ENCODE measurements at places on chromosomes 7 and 10. TPM values are rescaled to one million over a fixed set of nuclear protein-coding genes. Genes with fewer than 3 reads are reported as not detected.

The GRM3 gene
- not detected for total RNA-seq

The LEP gene
- total RNA-seq: not detected

The EPO gene
- total RNA-seq: not detected

The VAX1 gene
- total RNA-seq: not detected

The BTAF1 gene
- total RNA-seq: 76.9 TPM

The GIMAP8 gene
- total RNA-seq: 62.5 TPM

The CYP3A7 gene
- total RNA-seq: not detected

The GBX1 gene
- total RNA-seq: not detected

The FOXI2 gene
- not detected for total RNA-seq

The HOXA10 gene
- not detected for total RNA-seq

The CD36 gene
- 3.6 TPM for total RNA-seq

The HIBADH gene
- total RNA-seq: 13.7 TPM

The GHRHR gene
- total RNA-seq: not detected

The FFAR4 gene
- not detected for total RNA-seq

The ASB10 gene
- total RNA-seq: not detected

The PDK4 gene
- 0.44 TPM for total RNA-seq

The SAP25 gene
- total RNA-seq: 119 TPM

The TAS2R41 gene
- 0.61 TPM for total RNA-seq

The WDR86 gene
- total RNA-seq: 8.0 TPM

The SLC18A3 gene
- total RNA-seq: not detected

The PTPRN2 gene
- total RNA-seq: 1.8 TPM

The NET1 gene
- 16.4 TPM for total RNA-seq

The MMP21 gene
- 0.79 TPM for total RNA-seq

The SEM1 gene
- total RNA-seq: 41.0 TPM

The BTBD16 gene
- not detected for total RNA-seq

The WDFY4 gene
- total RNA-seq: 0.81 TPM

The TFEC gene
- total RNA-seq: 1.2 TPM

The PON1 gene
- total RNA-seq: not detected

The TMEM196 gene
- total RNA-seq: not detected

The HABP2 gene
- not detected for total RNA-seq

The PAPOLB gene
- total RNA-seq: not detected

The TRIL gene
- total RNA-seq: not detected

The CHRM2 gene
- not detected for total RNA-seq

The ADAMTS14 gene
- not detected for total RNA-seq

The SLC39A12 gene
- total RNA-seq: not detected

The THSD7A gene
- not detected for total RNA-seq

The NODAL gene
- not detected for total RNA-seq

The POLR1F gene
- total RNA-seq: 11.9 TPM

The RBP3 gene
- not detected for total RNA-seq

All from CD4-positive, alpha-beta memory T cell (primary cell).